ENCODE measurements at places on chromosomes 5 and 9. TPM values are rescaled to one million over a fixed set of nuclear protein-coding genes. Genes with fewer than 3 reads are reported as not detected.

DNA sequence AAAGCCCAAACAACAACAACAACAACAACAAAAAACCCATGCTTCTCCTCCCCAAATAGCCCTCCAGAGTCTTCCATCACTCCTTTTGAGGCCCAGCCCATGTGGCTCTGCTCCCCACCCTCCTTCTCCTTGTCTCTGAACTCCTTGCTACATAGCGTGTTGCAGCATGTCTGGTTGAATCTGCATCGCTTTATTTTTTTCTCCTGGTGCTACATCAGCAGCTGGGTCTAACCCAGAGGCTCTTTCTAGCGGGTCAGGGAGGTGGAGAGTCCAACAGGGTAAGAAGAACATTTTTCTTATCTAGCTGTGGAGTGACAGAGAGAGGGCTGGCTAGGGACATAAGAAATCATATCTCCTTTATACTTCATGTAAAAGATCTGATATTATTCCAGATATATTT, 18.4 kb downstream of the NXNL2 start:
- DNase-seq, result no peak

DNA sequence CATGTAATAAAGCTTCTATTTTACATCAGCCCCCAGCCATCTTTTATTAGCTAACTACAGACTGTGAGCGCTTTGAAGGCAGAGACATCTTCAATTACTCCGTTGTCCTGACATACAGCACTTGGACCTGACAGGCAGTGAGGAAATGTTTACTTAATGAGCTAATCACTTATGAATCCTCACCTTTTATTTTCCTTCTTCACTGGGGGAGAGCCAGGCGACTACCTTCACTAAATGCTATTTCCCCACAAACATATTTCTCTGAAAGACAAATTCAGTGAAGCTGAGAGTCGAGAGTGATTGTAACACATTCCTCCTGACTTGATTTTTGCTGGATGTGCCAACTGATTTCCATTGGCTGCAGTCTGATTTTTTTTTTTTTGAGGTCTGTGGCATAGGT, 192.1 kb upstream of the CLINT1 start:
- no peak for DNase-seq

DNA sequence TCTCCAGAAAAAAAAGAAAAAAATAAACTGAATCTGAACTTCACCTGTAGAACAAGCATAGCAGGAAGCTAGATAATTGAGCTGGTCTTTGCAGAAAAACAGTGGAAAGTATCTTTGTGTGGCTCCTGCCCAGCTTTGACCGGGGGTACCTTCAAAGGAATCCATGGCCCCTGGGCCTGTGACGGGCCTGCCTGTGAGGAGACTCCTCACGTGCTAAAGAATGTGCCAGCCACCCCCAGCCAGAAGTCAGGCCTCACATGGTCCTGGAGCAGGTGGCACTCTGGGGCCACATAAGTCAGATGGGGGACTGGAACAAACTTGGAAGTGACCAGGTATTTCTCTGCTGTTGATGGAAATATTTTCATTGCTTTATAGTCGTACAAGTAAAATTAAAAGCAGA, 4.1 kb downstream of the NDUFS6 start:
- no peak for DNase-seq

DNA sequence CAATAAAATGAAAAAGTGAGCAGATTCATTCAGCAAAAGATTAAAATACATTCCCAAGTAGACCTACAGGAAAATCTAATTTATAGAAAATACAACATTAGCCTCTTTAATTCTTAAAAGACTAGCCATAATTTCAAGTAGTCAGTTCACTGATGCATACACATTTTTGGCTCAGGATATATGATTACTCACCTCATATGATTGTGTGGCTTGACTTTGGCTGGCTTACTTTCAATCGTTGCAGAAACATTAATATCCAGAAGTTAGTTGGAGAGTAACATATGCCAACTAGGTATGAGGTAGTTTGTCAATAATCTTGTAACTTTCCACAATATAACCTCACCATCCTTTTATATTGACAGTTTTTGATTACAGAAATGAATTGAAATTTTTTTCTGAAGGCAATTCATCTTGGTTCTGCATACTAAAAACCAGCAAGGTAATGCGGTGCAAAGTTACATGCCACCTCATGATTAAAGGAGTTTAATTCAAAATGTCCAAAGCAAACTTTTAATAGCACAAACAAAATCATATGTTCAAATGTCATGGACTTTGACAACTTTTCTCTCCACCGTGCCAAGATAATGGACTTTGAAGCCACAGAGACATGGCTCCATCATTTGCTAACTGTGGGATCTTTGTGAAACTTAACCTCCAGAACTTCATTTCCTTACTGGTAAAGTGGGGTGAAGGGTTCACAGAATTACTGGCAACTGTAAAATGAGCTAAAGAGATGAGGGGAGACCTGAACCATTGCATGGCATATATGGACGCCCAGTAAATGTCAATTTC, 76.6 kb upstream of the PAM start:
- no peak for DNase-seq

DNA sequence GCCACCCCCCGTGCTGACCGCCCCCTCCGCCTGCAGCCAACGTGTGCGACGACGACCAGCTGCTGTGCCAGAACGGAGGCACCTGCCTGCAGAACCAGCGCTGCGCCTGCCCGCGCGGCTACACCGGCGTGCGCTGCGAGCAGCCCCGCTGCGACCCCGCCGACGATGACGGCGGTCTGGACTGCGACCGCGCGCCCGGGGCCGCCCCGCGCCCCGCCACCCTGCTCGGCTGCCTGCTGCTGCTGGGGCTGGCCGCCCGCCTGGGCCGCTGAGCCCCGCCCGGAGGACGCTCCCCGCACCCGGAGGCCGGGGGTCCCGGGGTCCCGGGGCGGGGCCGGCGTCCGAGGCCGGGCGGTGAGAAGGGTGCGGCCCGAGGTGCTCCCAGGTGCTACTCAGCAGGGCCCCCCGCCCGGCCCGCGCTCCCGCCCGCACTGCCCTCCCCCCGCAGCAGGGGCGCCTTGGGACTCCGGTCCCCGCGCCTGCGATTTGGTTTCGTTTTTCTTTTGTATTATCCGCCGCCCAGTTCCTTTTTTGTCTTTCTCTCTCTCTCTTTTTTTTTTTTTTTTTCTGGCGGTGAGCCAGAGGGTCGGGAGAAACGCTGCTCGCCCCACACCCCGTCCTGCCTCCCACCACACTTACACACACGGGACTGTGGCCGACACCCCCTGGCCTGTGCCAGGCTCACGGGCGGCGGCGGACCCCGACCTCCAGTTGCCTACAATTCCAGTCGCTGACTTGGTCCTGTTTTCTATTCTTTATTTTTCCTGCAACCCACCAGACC, 80.2 kb downstream of the NTNG2 start:
- no peak for DNase-seq

- DNase-seq, result no peak
These were observed 148.4 kb upstream of the MAP3K1 start for GRCh38 chr5:56666901-56667300.

DNA sequence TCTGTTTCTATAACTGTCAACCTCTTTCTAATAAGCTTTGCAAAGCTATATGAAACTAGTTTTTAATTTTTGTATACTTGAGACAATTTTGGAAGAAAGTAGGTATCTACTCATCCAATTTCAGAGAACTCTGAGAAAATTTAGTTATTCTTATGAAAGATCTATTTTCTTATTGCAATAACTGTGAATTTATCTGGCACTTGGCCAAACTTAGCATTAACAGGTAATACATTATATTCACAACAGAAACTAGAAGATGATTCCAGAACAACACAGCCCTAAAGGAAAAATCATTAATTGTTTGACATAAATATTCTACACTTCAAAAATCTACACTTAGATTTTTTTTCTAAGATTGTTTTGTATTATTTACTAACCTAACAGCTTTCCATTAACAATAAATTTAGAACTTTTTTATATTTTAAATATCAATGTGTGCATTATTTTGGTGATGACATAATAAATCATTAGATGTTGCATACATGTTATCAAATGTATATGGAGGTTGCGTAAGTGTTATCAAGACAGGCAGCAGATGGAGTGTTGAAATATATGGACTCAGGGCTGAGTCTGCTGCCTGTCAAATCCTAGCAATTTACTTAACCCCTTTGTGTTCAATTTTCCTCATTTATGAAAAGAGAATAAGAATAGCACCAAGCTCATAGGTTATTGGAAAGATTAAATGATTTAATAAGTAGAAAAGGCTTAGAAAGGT, 141.8 kb downstream of the MUSK start:
- no peak for DNase-seq

DNA sequence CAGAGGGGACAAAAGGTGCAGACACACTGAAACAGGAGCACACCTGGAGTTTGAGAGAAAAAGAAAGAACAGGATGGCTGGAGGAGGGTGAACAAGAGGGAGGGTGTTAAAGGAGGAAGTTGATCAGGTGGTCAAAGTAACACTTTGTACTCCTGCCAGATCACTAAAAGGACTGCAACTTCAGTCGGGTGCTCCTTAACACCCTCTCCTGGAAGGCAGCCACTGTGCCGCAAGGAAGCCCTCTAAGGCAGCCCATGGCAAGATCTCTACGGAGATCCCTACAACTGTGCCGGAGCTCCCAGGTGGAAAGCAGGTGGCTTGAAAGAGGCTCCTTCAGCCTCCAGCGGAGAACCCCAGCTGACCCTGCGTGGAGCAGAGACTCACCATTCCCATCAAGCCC, 124.4 kb upstream of the MSX2 start:
- no peak for DNase-seq

- no peak for DNase-seq
These were observed 449 bp upstream of the ADCY2 start for GRCh38 chr5:7395432-7395946.

DNA sequence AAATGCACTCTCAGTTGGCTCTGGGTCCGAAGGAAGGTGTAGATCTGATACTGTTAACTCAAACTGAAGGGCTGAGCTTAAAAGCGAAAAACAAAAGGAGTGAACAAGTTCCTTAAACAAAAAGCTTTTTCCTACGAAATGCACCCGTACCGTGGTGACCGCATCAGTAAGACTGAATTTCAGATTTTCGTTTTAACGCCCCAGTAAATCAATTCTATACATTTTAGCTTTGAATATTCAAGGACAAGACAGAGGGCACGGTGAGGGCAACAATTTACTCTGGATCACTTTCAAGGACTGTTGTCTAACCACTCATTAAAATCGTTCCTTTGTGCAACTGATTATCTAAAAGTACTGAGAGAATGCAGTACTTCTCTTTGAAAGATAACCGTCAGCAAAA, 1.9 kb downstream of the HOMER1 start:
- no peak for DNase-seq

GRCh38 chr5:151772846-151773561, 1.2 kb downstream of the G3BP1 start:
- DNase-seq, result no peak

GRCh38 chr5:143263272-143263810, 140.1 kb downstream of the NR3C1 start:
- no peak for DNase-seq

- DNase-seq, result no peak
These were observed 7.3 kb upstream of the SMIM3 start for GRCh38 chr5:150771034-150771795.

DNA sequence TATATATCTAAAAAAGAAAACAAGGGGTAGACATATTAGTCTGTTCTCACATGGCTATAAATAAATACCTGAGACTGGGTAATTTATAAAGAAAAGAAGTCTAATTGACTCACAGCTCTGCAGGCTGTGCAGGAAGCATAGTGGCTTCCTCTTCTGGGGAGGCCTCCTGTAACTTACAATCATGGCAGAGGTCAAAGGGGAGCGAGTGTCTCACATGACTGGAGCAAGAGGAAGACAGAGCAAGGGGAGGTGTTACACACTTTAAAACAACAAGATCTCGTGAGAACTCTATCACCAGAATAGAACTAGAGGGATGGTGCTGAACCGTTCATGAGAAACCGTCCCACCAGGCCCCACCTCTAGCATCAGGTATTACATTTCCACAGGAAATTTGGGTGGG, 616.8 kb downstream of the TLE4 start:
- DNase-seq, result no peak

DNA sequence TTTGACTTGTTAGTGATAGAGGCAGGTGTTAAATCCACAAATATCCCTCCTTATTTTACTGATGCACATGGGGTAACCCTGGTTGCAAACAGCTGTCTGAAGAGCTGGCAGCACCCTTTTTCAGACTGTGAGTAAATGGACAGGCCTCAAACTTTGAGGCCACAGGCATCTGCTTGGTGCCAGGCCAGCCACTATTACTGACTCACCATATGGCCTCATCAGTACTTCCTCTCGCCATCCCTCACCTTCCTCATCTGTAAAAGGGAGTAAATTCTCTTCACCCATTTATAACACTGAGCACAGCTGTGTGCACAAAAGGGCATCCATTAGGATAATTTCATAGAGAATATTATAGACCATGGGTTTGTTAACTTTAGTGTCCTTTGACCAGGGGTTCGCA, 11.9 kb upstream of the TNIP1 start:
- no peak for DNase-seq

- DNase-seq, result no peak
These were observed 17.2 kb downstream of the FBXW11 start for GRCh38 chr5:171989276-171989675.

GRCh38 chr9:109742776-109743348, 37.1 kb upstream of the PALM2AKAP2 start:
- no peak for DNase-seq

GRCh38 chr5:54013556-54014194, 296.7 kb downstream of the ARL15 start:
- DNase-seq, result no peak

DNA sequence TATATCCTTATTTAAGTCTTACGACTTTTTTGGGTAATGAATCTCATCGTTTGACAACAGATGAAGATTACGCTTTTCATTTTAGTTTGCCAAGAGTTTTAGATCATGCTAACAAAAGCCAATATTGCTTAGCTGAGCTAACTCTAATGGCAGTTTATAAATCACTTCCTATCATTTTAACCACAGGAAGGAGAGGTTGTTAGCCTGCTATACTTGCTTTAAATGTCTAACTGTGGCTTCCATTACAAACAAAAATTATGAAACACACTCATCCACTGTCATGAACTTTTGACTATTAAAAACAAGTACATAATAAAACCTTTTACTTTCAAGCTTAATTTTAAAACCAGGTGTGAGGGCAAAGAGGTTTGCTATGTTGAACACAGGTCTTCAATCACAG, 53.7 kb upstream of the ANKH start:
- DNase-seq, result no peak

The PCDHB13 gene
- total RNA-seq, result 5.9 TPM

The IFNK gene
- total RNA-seq, result not detected

The TIMD4 gene
- total RNA-seq, result 1.7 TPM

The OMD gene
- 20.5 TPM for total RNA-seq

The SV2C gene
- 2.1 TPM for total RNA-seq

The GLDC gene
- total RNA-seq, result 0.74 TPM

The LMX1B gene
- not detected for total RNA-seq

The ANKRD31 gene
- 0.69 TPM for total RNA-seq

The CCDC183 gene
- 1.5 TPM for total RNA-seq

The PLAC8L1 gene
- not detected for total RNA-seq

The TLX3 gene
- total RNA-seq, result 0.32 TPM

The VLDLR gene
- 39.2 TPM for total RNA-seq

The PCDHA13 gene
- total RNA-seq, result 0.74 TPM

The TLR4 gene
- 24.1 TPM for total RNA-seq

The PCDHGB7 gene
- total RNA-seq, result 10.4 TPM

The BTNL8 gene
- total RNA-seq, result not detected
